ENCODE measurements at places on chromosomes 5 and 9. TPM values are rescaled to one million over a fixed set of nuclear protein-coding genes. Genes with fewer than 3 reads are reported as not detected.

DNA sequence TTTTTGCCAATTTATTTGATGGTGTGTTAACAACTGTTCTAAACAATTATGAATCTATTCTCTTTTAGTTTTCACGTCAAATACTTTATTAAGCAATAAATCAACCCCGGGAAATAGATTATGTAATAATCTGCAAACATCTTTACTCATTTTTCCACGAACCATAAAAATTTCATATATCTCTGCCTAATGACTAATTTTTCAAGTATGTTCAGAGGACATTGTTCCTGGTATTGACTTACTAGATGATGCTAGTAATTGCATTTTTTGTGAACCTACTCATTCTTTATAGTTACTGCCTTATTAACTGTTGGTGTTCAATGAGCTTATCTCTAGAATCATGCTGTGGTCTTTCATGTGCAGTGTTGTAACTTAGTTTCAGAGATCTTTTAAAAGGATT is 41.0 kb upstream of the FBN2 start:
- H3K27ac ChIP-seq, result no peak overlapping the region
- H3K27me3 ChIP-seq, result no peaks in the 10 kb centered on the region
- H3K4me1 ChIP-seq, result no peaks in the 10 kb centered on the region
- H3K36me3 ChIP-seq, result no peaks in the 10 kb centered on the region
- no peak for DNase-seq

DNA sequence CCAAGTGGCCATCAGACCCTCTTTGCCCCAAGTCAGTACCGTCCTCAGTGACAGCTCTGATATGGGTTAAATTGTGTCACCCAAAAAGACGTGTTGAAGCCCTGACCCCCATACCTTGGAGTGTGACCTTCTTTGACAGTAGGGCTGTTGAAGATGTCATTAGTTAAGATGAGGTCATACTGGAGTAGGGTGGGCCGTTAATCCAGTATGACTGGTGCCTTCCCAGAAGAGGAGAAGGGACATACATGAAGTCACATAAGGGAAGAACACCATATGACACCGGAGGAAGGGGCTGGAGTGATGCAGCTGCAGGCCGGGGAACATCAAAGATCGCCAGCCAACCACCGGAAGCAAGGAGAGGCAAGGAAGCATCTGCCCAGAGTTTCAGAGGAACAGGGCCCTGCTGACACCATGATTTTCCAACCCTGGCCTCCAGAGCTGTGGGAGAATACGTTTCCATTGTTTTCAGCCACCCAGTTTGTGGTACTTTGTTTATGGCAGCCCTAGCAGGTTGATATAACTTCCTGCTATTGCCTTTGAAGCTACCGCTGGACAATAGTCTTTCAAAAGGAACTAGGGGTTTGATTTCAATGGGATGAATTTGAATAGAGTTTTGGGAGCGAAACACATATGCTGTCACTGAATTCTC is 36.4 kb upstream of the CPEB4 start:
- no peak overlapping the region for H3K4me3 ChIP-seq
- no peaks in the 10 kb centered on the region for H3K36me3 ChIP-seq
- H3K27ac ChIP-seq, result no peak overlapping the region
- no peaks in the 10 kb centered on the region for H3K27me3 ChIP-seq

DNA sequence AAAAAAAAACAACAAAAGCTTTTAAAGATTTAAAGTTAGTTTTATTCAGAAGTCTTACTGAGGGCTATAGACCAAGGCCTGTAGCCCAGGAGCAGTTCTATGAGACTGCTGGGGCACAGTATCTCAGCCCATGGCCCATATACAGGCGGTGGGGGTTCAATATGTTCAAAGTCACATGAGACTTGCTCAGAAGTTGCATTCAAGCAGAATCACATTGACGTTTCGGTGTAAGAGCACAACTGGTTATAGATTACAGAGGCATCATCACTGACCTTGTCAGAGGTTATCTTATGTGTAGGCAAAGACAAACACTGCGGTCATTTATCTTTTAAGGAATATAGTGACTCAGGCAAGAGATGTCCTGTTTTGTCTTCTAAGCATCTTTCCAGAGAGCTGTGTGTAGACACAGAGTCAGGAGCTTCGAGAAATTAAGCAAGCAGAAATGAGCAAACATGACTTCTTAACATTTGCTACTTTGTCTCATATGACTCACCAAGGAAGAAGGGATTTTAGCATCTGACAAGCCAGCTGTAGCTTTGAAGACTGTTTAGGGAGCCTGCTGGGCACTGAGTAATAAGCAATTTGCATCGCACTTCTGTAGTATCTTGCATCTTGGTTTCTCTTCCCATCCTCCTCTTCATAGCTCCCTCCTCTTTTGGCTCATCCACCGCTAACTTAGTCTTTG is 12.9 kb upstream of the F2RL1 start:
- DNase-seq, result no peak
- no peak overlapping the region for H3K27ac ChIP-seq
- H3K36me3 ChIP-seq, result no peaks in the 10 kb centered on the region
- no peaks in the 10 kb centered on the region for H3K27me3 ChIP-seq
- H3K4me3 ChIP-seq, result no peak overlapping the region

DNA sequence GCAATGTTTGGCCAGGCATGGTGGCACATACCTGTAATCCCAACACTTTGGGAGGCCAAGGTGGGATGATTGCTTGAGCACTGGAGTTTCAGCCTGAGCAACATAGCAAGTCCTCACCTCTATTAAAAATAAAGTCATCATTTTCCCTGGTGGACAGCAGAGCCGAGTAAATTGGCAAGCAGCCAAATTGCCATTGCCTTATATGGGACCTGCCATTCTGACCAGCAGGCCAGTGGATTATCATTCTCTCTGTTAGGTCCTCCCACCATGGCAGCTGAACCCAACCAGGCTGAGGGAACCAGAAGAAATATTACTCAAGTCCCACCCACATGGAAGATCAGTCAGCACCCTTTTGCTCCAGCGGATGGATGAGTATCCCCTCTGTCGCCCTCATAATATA is 1829.9 kb downstream of the EFNA5 start:
- no peak overlapping the region for H3K4me3 ChIP-seq
- no peaks in the 10 kb centered on the region for H3K36me3 ChIP-seq
- H3K27ac ChIP-seq, result no peak overlapping the region
- H3K27me3 ChIP-seq, result no peaks in the 10 kb centered on the region
- DNase-seq, result no peak
- H3K4me1 ChIP-seq, result no peaks in the 10 kb centered on the region

GRCh38 chr9:98929895-98930341 is 13.8 kb upstream of the COL15A1 start:
- H3K4me1 ChIP-seq, result no peaks in the 10 kb centered on the region
- no peak overlapping the region for H3K4me3 ChIP-seq
- no peak for DNase-seq
- H3K27me3 ChIP-seq, result no peaks in the 10 kb centered on the region
- no peaks in the 10 kb centered on the region for H3K36me3 ChIP-seq

DNA sequence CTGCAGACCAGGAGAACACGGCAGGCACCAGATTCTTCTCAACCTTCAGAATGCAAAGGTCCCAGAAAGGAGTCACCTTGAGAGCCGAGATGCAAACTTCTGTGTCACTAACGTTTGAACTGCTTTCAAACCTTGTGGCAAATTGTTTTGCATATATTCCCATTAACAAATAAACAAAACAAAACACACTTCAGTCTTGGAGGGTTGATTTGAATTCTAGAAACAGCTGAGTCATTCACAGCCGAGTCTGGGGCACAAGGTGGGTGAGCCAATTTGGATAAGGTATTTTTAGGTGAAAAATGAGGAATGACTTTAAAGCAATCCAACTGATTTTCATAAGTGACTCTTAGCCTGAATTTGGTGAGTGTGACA is 38.8 kb upstream of the ANKRD33B start:
- H3K4me1 ChIP-seq, result no peaks in the 10 kb centered on the region
- H3K27me3 ChIP-seq, result no peaks in the 10 kb centered on the region
- H3K27ac ChIP-seq, result no peak overlapping the region
- H3K36me3 ChIP-seq, result no peaks in the 10 kb centered on the region
- DNase-seq, result no peak

The SHLD3 gene
- total RNA-seq, result 2.5 TPM

The ASPN gene
- 6.4 TPM for total RNA-seq

All from liver (tissue), 10 donors.